Spinal cord (tissue), 10 donors: ENCODE measurements at places on chromosomes 11 and 22.

DNA sequence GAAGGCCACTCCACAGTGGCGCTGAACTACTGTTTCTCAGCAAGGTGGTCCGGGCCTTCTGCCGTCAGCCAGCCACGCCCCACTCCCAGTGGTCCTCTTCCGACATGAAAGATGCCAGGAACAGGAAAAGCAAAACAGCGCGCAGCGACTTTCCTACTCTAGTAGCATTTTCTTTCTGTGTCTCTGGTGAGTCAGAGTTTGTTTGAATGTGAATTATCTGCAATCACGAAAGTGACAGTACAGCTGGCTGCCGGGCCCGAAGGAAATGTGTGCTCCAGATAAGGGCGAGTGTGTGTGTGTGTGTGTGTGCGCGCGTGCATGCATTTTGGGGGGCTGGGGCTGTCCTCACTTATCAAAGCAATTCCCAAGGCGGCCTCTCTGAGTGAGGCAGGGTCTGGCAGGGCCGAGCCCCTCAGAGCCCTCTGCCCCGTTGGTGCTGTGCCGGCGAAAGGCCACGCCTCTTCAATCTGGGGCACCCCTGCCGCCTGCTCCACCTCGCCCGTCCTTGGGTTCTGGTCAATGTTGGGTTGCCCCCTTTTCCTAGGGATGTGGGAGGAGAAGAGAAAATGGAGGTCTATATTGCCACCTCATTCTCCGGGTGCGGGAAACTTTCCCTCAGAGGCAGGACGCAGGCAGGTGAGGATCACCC, 288.5 kb downstream of the KIRREL3 start:
- DNase-seq: no peak

DNA sequence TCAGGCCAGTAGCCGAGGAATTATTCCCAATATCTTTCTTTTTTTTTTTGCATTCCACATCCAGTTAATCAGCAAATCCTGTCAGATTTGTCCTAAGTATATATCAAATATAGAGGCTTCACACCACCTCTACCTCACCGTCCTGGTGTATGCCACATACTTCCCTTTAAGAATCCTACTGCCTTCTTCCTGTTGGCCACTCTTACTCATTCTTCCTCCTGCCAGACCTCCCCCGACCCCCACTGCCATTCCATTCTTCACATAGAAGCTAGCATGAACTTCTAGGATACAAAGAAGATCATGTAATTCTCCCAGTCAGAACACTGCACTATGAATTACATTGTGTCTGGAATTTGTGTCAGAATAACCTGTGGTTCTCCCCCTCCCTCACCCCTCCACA, 89.5 kb downstream of the TRIM44 start:
- DNase-seq: no peak

DNA sequence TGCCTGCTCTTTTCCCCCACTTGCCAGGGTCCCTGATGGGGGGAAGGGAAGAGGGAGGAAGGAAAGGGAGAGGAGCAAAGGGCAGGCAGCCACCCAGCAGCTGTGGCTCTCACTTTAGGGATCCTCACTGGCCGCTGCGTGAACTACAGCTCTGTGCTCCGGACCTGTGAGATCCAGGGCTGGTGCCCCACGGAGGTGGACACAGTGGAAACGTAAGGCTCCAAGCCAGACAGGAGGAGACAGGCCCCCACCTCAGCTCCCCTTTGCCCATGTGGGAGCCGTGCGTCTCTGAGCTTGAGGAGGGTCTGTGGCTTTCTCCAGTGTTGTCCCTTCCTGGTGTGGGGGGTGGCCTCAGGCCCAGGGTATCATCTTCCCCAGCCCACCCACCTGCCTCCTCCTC, 9.9 kb downstream of the P2RX3 start:
- DNase-seq: no peak

DNA sequence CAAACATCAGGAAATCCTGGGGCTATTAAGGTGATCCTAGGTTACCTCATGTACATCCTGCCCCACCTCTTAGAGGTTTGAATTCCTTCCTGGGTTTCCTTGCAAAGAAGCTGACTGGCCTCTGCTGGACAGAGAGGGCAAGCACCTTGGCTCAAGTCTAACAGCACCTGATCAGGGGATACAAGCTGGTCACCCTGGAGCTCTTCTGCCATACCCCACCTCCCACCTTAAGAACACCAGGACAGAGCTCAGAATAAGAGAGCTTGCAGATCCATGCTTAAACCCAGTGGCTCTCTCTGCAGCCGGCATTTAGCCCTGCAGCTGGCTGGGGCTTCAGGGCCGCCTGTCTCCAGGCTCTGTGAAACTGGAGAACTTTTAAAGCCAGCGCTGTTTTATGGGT, 386.6 kb upstream of the NARS2 start:
- DNase-seq: no peak

GRCh38 chr11:4539603-4540219, 5.3 kb upstream of the OR52M1 start:
- peak; percentile 15 for DNase-seq

DNA sequence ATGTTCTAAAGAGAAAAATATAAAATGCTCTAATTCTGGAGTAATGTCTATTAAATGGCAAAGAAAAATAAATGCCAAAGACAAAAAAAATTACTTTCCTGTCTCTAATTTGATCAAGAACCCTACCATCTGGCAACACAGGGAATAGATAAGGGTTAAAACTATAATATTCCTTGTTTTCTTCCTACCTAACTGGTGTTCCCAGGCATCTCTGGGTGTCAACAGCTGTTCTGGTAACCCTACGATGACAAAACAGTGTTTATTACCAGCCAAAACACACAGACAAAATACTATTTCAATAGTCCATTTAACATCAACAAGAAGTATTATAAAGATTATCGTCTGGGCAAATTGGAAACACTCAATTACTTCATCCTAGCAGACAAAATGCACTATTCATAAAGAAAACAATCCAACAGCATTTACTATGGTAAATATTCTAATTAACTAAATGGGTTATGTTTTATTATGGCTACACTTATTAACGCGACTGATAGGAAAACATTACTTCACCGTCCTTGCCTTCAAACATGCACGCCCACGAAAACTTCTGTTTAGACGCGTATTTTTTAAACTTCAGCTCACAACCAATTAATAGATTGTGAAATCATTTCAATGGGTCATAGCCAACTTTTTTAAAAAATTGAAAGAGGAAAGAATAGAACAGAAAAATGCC, 50.6 kb downstream of the LGR4 start:
- no peak for DNase-seq

- no peak for DNase-seq
Observed at GRCh38 chr11:30916764-30917163, 330.6 kb upstream of the MPPED2 start.

DNA sequence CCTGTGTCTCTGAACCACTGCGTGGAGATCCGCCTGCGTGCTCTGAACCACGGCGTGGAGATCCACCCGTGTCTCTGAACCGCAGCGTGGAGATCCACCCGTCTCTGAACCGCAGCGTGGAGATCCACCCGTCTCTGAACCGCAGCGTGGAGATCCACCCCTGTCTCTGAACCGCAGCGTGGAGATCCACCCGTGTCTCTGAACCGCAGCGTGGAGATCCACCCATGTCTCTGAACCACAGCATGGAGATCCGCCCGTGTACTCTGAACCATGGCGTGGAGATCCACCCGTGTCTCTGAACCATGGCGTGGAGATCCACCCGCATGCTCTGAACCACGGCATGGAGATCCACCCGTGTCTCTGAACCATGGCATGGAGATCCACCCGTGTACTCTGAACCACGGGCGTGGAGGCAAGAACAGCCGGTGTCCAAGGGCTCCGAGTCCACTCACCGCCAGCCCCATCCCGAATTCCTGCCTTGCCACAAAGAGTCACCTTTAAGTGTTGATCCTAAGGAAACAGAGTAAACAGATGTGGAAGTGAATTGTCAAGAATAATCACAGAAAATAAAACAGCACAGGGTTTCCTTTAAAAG, 659.4 kb downstream of the BRD1 start:
- no peak for DNase-seq

- DNase-seq: no peak
Observed at GRCh38 chr22:27431896-27432295, 369.7 kb downstream of the MN1 start.

DNA sequence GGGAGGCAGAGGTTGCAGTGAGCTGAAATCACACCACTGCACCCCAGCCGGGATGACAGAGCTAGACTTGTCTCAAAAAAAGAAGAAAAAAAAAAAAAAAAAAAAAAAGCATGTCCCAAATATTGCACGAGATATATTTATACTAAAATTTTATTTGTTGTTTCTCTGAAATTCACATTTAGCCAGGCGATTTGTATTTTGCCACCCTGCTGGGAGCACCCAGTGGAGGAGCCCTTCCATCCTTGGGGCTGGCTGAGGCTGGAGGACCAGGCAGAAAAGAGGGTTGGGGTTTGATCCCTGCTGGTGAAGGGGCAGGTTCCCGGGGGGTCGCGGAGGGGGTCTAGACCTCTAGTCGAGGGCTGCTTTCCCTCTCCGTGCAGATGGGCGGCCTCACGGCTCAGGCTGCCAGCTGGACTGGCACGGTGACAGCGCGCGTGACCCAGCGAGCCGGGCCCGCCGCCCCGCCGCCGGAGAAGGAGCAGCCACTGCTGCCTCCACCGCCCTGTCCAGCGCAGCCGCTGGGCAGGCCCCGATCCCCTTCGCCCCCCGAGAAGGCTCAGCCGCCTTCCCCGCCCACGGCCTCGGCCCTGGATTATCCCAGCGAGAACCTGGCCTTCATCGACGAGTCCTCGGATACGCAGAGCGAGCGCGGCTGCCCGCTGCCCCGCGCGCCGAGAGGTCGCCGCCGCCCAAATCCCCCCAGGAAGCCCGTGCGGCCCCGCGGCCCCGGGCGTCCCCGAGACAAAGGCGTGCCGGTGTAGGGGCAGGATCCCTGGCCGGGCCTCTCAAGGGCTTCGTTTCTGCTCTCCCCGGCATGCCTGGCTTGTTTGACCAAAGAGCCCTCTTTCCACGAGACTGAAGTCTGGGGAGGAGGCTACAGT, 952 bp upstream of the CATSPERZ start:
- DNase-seq: no peak

DNA sequence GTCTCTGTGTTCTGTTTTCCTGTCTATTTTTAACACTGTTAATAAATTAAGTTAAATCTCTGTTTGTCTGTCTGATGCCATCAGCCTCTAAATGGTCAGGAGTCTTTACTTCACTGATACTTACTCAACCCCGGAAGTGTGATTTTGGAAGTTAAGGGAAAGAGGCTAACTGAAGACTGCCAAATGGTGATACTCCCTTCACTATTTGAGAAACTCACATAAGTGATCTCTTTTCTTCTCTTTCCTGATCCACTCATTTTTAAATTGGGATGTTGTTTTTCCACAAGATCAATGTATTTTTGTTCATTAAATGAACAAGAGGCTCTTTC, 389 bp upstream of the CASP12 start:
- DNase-seq: no peak

DNA sequence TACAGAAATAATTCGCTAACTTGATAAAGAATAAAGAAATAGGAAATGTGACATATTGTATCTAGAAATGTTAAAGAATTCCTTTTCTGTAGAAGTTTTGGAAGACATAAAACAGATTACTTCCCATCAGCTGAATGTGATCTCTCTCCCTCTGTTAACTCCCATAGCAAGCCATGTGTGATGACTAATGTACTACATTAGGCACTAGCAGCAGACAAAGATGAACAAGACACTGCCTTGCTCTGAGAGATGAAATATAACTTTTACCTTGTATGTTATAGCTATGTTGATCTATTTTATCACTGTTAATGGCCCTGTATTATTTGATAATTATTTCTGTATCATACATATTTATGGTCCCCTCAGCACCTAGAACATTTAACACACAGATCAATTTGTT, 817.2 kb downstream of the LRRC4C start:
- no peak for DNase-seq

- DNase-seq: peak; percentile 71
Observed at GRCh38 chr11:99188221-99188620, 167.5 kb downstream of the CNTN5 start.

GRCh38 chr11:6413791-6414201, 5.1 kb downstream of the APBB1 start:
- no peak for DNase-seq

DNA sequence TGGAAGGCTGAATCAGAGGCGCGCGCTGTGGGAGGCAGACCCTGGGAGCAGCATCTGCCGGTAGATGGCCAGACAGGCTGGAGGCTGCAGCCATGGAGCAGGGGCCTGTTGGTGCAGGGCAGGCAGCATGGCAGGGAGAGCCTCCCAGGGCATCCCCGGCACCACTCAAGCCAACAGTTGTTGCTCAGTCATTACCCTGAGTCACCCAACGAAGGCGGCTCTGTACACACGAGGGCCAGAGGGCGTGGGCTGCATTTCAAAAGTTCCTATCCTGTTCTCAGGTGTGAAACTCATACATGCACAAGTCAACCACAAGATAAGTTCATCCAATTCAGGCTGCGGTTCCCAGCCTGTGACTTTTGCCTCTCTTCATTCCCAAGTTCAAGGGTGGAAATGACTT, 2.6 kb downstream of the ANO1 start:
- DNase-seq: no peak

DNA sequence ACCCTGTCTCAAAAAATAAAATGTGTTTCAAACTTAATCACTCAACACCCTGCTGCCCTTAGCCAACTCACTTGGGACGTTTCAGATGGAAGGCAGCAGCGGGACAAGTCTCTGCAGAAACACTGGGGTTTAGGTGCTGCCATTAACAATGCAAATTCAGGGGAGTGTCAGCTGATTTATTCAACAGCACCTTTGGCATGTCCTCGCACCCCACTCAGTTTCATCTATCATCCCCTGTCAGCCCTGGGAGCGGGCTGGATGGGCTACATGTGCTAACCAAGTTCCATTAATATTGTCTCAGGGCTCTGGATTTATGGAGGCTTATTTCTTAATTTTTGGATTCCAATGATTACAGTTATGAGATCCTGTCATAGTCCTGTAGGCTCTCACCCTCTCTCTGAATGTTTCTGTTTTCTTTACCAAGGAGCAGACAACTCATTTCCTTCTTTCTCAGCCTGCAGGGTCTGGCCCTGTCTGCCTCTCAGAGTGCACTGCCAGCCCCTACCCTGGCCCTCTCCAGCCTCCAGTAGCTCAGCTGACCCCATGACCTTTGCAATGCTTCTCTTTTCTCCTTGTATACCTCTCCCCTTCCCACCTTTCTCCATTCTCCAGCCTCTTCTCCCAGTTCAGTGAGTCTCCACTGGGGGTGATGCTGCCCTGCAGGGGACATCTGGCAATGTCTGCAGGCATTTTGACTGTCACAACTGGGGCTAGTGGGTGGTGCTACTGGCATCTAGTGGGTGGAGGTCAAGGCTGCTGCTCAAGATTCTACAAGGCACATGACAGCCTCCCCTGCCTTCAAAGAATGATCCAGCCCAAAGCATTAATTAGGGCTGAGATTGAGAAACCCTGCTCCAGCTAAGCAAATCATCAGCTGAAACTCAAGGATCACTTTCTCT, 79.0 kb downstream of the APIP start:
- DNase-seq: no peak

DNA sequence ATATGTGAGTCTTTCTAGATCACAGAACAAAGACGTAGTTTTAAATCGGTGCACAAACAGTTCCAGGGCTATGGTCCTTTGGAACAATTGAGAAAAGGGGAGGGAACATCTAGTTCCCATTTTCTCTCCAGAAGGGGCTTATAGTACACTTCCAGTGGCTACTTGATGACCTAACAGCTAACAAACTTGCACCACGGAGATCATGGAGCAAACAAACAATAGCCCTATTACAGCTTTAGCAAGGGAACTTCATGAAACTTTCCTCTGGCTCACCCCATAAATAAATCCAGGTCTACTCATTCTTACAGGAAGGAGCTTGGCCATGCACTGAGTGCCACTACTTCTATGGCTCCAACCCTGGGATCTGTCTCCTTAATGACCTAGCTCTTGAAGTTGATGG, 8.3 kb upstream of the FOLR2 start:
- no peak for DNase-seq
